ENCODE measurements at places on chromosomes 4 and X.

GRCh38 chrX:49129427-49129826 is 5.9 kb upstream of the GPKOW start:
- no peaks in the 10 kb centered on the region for H3K27me3 ChIP-seq
- no peaks in the 10 kb centered on the region for H3K4me1 ChIP-seq
- no peaks in the 10 kb centered on the region for H3K36me3 ChIP-seq
- no peak for DNase-seq

GRCh38 chrX:44828008-44828605 is 15.7 kb upstream of the DUSP21 start:
- no peaks in the 10 kb centered on the region for H3K36me3 ChIP-seq
- H3K27ac ChIP-seq = no peak overlapping the region
- H3K27me3 ChIP-seq = no peaks in the 10 kb centered on the region
- no peak for DNase-seq

DNA sequence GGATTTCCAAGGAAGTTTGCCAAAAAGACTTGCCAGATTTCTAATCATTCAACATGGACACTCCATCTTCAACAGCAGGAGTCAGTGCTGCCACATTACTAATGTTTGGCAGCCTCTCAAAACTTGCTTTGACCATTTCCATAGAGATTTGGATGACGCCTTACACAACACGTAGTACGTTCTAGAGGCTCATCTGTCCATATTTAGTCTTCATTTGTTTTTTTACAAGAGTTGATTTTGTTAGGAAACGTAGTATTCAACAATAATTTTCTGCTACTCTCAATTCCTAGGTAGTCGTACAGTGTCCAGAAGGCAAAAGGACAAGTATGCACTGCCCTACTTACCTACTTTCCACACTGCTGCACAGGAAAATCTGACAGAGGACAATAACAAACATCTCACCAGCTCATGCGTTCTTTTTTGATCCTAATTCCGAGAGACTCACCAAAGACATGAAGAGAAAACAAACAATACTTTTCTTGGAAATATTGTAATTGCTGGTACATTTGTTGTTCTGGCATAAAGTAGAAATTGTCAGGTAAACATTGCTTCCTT is 117.3 kb downstream of the SNCA start:
- H3K27ac ChIP-seq = no peak overlapping the region
- DNase-seq = no peak
- no peak overlapping the region for H3K4me3 ChIP-seq
- H3K27me3 ChIP-seq = no peaks in the 10 kb centered on the region
- no peaks in the 10 kb centered on the region for H3K4me1 ChIP-seq

DNA sequence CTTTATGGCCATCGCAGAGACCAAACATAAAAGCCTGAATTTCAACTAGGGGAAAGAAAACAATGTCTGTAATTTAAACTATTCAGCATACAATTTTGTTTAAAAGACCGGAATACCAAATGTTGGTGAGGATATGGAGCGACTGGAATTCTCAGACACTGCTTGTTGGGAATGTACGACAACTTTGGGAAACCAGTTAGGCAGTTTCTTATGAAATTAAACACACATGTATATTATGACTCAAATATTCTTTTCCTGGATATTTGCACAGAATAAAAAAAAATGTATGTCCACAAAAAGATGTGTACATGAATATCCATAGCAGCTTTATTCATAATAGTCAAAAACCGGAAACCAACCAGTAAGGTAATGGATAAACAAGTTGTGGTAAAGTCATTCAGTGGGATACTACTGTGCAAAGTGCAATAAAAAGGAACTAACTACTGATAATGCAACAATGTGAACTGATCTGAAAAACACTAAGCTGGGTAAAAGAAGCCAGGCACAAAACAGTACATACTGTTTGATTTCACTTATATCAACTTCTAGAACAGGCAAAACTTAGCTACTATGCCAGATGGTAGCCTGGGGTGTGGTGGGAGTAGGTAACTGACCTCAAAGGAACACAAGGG is 152.7 kb upstream of the FTHL17 start:
- no peak overlapping the region for H3K27ac ChIP-seq
- H3K4me1 ChIP-seq = no peaks in the 10 kb centered on the region
- no peak for DNase-seq
- H3K27me3 ChIP-seq = no peaks in the 10 kb centered on the region

DNA sequence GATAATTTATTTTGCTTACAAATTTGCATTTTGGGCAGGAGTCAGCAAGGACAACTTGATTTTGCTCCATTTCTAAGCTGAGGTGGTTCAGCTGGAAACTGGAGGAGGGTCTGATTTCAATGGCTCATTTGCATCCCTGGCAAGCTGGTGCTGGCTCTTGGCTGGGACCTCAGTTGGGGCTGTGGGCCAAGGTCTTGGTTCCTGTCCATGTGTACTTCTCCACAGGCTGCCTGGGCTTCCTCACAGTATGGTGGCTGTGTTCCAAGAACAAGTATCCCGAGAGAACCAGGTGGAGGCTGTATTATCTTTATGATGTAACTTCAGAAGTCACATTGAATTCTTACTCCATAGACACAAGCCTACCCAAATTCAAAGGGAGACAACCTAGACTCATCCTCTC is 77.0 kb upstream of the STX18 start:
- H3K4me1 ChIP-seq = no peaks in the 10 kb centered on the region
- no peak for DNase-seq
- no peaks in the 10 kb centered on the region for H3K36me3 ChIP-seq

GRCh38 chr4:24774452-24774851 is 20.9 kb upstream of the SOD3 start:
- peaks cover 3% of the 10 kb centered on the region for H3K4me1 ChIP-seq
- DNase-seq = no peak
- H3K4me3 ChIP-seq = no peak overlapping the region
- no peaks in the 10 kb centered on the region for H3K36me3 ChIP-seq

DNA sequence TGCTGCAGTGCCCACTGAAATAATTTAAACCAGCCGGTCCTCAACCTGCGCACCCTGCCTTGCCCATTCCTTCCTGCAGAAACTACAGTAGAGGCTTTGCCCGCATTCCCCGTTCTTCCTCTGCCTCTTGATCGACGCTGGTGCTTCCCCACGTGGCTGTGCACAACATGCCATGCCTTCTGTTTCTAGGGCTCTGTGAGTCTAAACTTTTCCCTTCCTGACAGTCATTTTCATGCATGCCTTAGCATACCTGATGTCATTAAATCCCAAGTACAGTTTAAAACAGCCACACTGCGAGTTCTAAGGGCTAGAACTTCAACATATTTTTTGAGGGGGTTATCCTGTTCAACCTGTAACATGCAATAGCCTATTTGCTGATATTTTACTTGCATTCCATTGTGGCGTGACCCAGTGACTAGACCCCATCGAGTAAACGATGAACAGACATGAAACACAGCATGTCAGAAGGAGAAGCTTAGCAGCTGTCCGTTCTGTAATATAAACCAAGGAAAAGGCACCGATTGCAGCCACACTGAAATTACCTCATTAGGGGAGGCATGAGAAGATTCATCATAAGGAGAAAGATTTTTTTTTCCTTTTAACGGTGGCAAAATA is 232.5 kb downstream of the ARHGAP10 start:
- no peak overlapping the region for H3K4me3 ChIP-seq
- H3K4me1 ChIP-seq = no peaks in the 10 kb centered on the region
- DNase-seq = no peak
- peaks cover 19% of the 10 kb centered on the region for H3K36me3 ChIP-seq

- DNase-seq = no peak
- H3K36me3 ChIP-seq = no peaks in the 10 kb centered on the region
- H3K27ac ChIP-seq = no peak overlapping the region
- no peaks in the 10 kb centered on the region for H3K4me1 ChIP-seq
These were observed 21.1 kb downstream of the KIT start for GRCh38 chr4:54678826-54679225.

DNA sequence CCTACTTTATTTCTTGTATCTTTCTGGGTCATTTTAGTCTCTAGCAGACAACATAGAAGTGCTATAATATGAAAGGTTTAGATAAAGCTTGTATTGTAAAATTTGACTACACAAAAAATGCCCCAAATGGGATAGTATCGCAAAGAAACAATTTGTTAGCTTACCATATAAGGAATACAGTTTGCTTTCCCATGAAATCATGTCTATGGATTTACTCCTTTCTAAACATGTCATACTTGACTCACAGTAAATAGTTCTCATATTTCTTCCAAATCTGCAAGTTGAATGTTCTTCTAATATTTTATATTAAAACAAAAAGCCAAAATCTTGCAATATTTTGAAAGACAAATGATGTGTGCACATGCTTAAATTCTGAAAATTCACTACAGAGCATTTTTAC is 103.9 kb downstream of the PPA2 start:
- H3K4me1 ChIP-seq = no peaks in the 10 kb centered on the region
- peaks cover 26% of the 10 kb centered on the region for H3K36me3 ChIP-seq
- H3K27ac ChIP-seq = no peak overlapping the region

DNA sequence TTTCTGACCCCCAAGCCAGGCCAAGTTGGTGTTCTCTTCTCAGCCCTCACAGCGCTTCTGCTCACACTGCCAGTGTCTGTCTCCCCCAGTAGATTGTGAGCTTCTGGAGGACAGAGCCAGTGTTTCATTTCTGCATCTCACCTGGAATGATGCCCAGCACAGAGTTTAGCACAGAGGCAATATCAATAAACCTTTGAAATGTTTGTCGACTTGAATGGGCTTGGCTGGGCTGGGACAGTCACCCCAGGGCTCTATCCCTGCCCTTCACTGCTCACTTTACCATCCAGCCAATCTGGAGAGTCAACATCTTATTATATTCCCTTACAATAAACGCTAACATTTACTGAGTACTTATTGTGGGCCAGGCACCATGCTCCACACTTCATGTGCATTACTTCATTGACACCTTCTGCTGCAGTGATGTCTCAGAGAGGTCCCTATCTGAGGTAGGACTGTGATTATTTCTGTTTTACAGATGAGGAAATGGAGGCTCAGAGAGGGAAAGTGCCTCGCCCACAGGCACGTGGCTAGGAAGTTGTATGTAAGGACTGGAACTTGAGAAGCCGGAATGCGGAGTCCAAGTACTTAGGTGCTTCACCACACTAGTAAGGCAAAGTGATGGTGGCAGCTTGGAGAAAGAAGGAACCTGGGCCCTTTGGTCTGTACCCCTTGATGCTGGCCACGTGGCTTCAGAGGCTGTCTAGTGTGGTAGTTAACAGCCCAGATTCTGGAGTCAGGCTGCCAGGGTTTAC is 19.5 kb downstream of the EFNB1 start:
- no peaks in the 10 kb centered on the region for H3K36me3 ChIP-seq
- no peaks in the 10 kb centered on the region for H3K27me3 ChIP-seq
- no peak for DNase-seq
- H3K27ac ChIP-seq = no peak overlapping the region

DNA sequence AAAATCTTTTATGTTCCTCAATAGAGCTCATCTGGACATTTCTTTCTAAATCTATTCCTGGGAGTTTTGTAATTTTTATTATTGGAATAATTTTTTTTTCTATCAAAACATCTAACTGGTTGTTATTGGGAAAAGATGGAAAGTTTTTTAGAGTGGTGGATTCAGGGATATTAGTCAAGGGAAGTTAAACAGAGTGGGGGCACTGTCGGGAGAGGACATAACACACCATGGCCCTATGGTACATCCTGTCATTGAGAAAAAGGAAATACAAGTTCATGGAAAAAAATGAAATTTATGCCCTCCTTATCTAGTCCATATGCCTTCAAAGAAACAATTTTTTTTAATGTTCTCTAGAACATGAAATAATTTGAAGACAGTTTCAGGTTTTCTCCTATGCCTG is 96.3 kb upstream of the TSPAN5 start:
- H3K27ac ChIP-seq = no peak overlapping the region
- H3K4me3 ChIP-seq = no peak overlapping the region
- no peaks in the 10 kb centered on the region for H3K27me3 ChIP-seq
- no peaks in the 10 kb centered on the region for H3K36me3 ChIP-seq

- no peak overlapping the region for H3K27ac ChIP-seq
- no peaks in the 10 kb centered on the region for H3K36me3 ChIP-seq
These were observed 19.1 kb upstream of the PRRG3 start for GRCh38 chrX:151676196-151676595.

DNA sequence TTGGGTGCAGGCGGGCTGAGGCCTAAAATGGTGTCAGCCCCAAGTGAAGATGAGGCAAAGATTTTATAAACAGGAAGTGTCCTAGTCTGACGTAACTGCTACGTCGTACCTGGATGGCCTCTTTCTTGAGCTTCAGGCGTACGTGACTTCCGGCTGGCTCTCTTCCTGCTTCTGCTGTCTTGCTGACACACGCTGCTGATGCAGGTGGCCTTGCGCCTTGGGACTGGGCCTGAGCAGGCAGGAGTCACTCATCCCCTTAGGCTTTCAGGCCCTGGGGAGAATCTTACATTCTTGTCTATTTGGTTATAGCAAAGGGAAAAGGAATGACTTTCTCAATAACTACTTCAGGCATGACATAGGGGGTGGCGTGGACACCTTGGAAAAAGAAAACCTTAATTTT is 20.1 kb upstream of the ABRAXAS1 start:
- no peaks in the 10 kb centered on the region for H3K4me1 ChIP-seq
- no peaks in the 10 kb centered on the region for H3K36me3 ChIP-seq
- no peak overlapping the region for H3K27ac ChIP-seq
- no peak overlapping the region for H3K4me3 ChIP-seq
- H3K27me3 ChIP-seq = no peaks in the 10 kb centered on the region
- DNase-seq = no peak

- no peaks in the 10 kb centered on the region for H3K27me3 ChIP-seq
- H3K36me3 ChIP-seq = no peaks in the 10 kb centered on the region
- H3K27ac ChIP-seq = no peak overlapping the region
- no peaks in the 10 kb centered on the region for H3K4me1 ChIP-seq
These were observed 371.6 kb upstream of the EMCN start for GRCh38 chr4:100889401-100889800.

- no peaks in the 10 kb centered on the region for H3K4me1 ChIP-seq
- no peak overlapping the region for H3K27ac ChIP-seq
- H3K4me3 ChIP-seq = no peak overlapping the region
- no peak for DNase-seq
- H3K36me3 ChIP-seq = no peaks in the 10 kb centered on the region
These were observed 299.1 kb upstream of the ANKRD50 start for GRCh38 chr4:125011646-125012045.

- no peaks in the 10 kb centered on the region for H3K4me1 ChIP-seq
- peak; percentile 47 for DNase-seq
- no peaks in the 10 kb centered on the region for H3K36me3 ChIP-seq
- peaks cover 15% of the 10 kb centered on the region for H3K27me3 ChIP-seq
- no peak within 1 kb of the TSS for H3K27ac ChIP-seq
These were observed at the start of gene MSX1 for GRCh38 chr4:4859325-4859798. MSX1 (plus strand) TSS chr4:4859665; CDS start chr4:4859900, 235 bp downstream.

- H3K36me3 ChIP-seq = no peaks in the 10 kb centered on the region
- H3K4me1 ChIP-seq = peaks cover under 1% of the 10 kb centered on the region
- DNase-seq = no peak
- H3K4me3 ChIP-seq = no peak overlapping the region
- H3K27ac ChIP-seq = no peak overlapping the region
- H3K27me3 ChIP-seq = no peaks in the 10 kb centered on the region
These were observed 221.2 kb downstream of the LDB2 start for GRCh38 chr4:16677001-16677944.

GRCh38 chr4:1417522-1418390 is 11.5 kb upstream of the NKX1-1 start:
- H3K36me3 ChIP-seq = no peaks in the 10 kb centered on the region
- H3K27ac ChIP-seq = no peak overlapping the region
- H3K4me1 ChIP-seq = no peaks in the 10 kb centered on the region
- peak; percentile 45 for DNase-seq
- no peak overlapping the region for H3K4me3 ChIP-seq

GRCh38 chr4:143420227-143420626 is 83.6 kb downstream of the GAB1 start:
- peaks cover 28% of the 10 kb centered on the region for H3K36me3 ChIP-seq
- H3K4me3 ChIP-seq = no peak overlapping the region
- H3K27me3 ChIP-seq = no peaks in the 10 kb centered on the region
- DNase-seq = no peak
- H3K27ac ChIP-seq = no peak overlapping the region

All from ascending aorta (tissue), 2 donors.